IMR-90 (cell line): ENCODE measurements at places on chromosomes 2 and 18.

DNA sequence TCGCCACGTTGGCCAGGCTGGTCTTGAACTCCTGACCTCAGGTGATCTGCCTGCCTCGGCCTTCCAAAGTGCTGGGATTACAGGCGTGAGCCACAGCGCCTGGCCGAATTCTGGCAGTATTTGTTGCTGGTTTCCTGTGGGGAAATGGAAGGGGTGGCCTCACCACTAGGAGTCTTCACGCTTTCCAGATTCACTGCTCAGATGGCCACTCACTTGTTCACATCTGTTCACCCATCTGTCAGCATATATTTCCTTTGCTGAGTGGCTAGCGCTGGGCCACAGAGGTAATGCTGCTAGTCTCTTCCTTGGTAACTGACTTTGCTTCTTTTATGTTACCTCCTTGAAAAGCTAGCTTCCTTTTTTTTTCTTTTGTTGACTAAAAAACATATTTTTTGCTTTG lies 27.2 kb downstream of the TMEM177 start:
- H3K4me3 ChIP-seq: no peak overlapping the region
- H3K36me3 ChIP-seq: no peaks in the 10 kb centered on the region
- peaks cover 3% of the 10 kb centered on the region; the same call in 1 of the 2 replicates for H3K27me3 ChIP-seq
- DNase-seq: no peak
- no peak overlapping the region for H3K27ac ChIP-seq
- H3K4me1 ChIP-seq: no peaks in the 10 kb centered on the region

DNA sequence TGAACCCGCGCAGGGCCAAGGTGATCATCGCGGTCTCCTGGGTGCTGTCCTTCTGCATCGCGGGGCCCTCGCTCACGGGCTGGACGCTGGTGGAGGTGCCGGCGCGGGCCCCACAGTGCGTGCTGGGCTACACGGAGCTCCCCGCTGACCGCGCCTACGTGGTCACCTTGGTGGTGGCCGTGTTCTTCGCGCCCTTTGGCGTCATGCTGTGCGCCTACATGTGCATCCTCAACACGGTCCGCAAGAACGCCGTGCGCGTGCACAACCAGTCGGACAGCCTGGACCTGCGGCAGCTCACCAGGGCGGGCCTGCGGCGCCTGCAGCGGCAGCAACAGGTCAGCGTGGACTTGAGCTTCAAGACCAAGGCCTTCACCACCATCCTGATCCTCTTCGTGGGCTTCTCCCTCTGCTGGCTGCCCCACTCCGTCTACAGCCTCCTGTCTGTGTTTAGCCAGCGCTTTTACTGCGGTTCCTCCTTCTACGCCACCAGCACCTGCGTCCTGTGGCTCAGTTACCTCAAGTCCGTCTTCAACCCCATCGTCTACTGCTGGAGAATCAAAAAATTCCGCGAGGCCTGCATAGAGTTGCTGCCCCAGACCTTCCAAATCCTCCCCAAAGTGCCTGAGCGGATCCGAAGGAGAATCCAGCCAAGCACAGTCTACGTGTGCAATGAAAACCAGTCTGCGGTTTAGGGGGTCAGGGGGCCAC lies 897 bp downstream of the GPR45 start:
- peaks cover 7% of the 10 kb centered on the region for H3K27me3 ChIP-seq
- H3K4me1 ChIP-seq: 0 out of 2 replicates have a peak, but pooled peaks cover 1% of the 10 kb centered on the region
- H3K27ac ChIP-seq: no peak overlapping the region
- no peak for DNase-seq
- H3K4me3 ChIP-seq: no peak overlapping the region

- H3K27ac ChIP-seq: no peak within 1 kb of the TSS
- H3K4me3 ChIP-seq: no peak within 1 kb of the TSS
- no peak for DNase-seq
- H3K4me1 ChIP-seq: 0 out of 2 replicates have a peak, but pooled peaks cover 2% of the 10 kb centered on the region
- H3K27me3 ChIP-seq: no peaks in the 10 kb centered on the region
Measured at GRCh38 chr2:31414601-31415241, at the start of gene XDH. TSS of gene XDH (minus strand) at chr2:31414742. CDS start at chr2:31414666, 76 bp downstream.

GRCh38 chr2:233845301-233846060 lies 8.9 kb downstream of the HJURP start:
- no peaks in the 10 kb centered on the region for H3K27me3 ChIP-seq
- peaks cover 29% of the 10 kb centered on the region for H3K36me3 ChIP-seq
- H3K4me1 ChIP-seq: no peaks in the 10 kb centered on the region
- no peak for DNase-seq

DNA sequence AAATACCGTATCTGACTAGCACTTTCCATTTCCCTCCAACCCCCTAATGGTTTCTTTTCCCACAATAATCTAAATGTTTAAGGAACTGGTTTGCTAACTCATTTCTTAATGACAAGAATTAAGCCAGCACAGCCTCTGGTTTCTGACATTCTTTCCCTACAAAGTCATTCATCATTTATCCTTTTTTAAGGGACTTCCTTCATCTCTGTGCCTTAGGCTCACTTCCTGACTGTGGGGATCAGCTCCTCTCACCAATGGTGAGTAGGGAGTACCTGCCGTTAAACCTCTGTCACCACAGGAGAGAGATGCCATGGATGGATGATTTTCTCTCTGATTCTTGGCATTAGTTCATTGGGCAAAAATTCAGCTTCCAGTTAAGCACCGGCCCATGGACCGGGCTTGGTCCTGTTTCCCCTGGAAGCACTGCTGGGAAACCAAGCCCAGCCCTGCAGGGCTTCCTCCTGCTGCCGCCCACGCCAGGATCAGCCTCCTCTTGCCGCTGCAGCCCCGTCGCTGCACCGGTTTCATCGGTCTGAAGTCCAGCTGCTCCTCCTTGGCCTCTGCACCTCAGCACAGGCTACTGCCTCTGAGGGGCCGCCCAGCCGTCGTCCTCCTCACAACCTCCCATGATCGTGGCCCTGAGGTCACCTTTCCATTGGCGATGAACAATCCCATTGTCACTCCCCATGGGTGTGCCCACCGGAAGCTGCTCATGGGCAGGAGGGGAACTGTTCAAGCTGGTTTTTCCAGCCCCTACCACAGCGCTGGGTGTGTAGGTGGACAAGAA lies 64.0 kb upstream of the ZNF516 start:
- H3K36me3 ChIP-seq: no peaks in the 10 kb centered on the region
- no peaks in the 10 kb centered on the region for H3K27me3 ChIP-seq
- peak overlapping the region; percentile 22 for H3K27ac ChIP-seq
- peaks cover 14% of the 10 kb centered on the region for H3K4me1 ChIP-seq
- peak; percentile 41 for DNase-seq

DNA sequence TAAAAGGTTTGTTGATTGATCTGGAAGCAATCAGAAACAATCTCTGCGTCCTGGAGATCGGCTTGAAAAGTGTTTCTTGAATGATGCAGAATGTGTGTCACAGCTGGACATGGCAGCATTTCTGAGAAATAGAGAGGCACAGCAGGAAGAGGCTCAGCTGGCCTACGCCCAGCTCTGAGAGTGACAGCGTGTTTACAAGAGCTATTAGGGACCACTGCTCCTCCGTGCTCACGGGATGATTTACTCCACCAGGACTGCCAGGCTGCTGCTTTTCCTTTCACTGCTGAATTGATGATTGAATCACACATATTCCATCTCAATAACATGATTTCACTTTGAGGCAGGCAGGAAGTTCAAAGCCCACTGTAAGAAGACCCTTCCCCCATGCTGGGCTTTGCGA lies 62.8 kb downstream of the GALNT14 start:
- no peaks in the 10 kb centered on the region for H3K4me1 ChIP-seq
- H3K4me3 ChIP-seq: no peak overlapping the region
- H3K27ac ChIP-seq: no peak overlapping the region
- no peaks in the 10 kb centered on the region for H3K36me3 ChIP-seq

GRCh38 chr2:121969166-121969565 lies 213.7 kb downstream of the TSN start:
- H3K36me3 ChIP-seq: no peaks in the 10 kb centered on the region
- no peak for DNase-seq
- no peaks in the 10 kb centered on the region for H3K4me1 ChIP-seq
- no peaks in the 10 kb centered on the region; the same call in 1 of the 2 replicates for H3K27me3 ChIP-seq

DNA sequence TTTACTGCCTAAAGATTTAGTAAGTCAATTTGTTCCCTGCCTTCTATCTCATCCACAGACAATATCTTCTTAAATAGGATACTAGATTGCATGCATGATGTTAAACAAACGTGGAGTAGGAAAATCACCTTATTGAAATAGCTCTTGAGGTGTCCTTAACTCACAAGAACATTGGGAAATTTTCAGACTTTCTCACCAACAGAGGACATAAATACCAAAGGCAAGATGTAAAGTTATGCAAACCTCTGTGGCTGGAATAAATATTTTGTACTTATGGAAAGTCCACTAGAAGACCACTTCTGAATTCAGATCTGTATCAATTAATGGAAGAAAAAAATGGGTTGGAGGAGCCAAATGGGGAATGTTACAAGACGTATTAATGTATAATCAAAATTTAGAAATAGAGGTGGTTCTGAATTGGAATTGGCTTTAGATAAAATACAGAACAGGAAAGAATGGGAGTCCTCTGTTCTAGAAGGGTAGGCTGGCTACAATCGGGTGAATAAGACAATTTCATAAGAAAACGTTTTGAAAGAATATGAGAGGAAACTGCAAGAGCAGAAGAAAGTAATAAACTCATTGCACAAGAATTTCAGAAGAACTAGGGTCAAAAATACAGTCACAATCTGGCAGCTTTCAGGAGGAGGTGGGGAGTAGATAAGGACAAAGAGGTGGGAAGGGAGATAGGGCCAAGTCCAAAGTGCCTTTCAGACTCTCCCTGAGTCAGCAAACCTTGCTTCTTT lies 69.3 kb upstream of the FN1 start:
- H3K36me3 ChIP-seq: no peaks in the 10 kb centered on the region
- no peaks in the 10 kb centered on the region for H3K27me3 ChIP-seq
- no peak overlapping the region for H3K4me3 ChIP-seq
- peaks cover 10% of the 10 kb centered on the region for H3K4me1 ChIP-seq

DNA sequence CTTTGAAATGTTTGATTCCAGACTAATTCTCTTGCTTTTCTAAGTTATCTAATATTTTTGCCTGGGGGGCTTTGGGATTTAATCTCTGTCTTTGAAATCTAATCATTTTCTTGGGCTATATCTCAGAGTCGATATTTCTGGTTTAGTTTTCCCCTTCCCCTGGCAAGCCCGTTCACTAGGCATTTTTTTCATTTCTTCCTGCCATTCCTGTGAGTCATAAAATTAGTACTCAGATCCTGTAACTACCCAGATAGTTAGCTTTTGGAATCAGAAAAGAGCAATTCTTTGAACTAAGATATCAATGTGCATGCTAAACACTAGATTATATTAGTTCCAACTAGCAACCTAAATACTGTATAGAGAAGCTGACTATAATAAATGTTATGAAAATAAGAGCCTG lies 29.4 kb upstream of the RNF149 start:
- H3K27ac ChIP-seq: no peak overlapping the region
- no peak overlapping the region for H3K4me3 ChIP-seq
- no peaks in the 10 kb centered on the region for H3K27me3 ChIP-seq
- peak; percentile 43 for DNase-seq

DNA sequence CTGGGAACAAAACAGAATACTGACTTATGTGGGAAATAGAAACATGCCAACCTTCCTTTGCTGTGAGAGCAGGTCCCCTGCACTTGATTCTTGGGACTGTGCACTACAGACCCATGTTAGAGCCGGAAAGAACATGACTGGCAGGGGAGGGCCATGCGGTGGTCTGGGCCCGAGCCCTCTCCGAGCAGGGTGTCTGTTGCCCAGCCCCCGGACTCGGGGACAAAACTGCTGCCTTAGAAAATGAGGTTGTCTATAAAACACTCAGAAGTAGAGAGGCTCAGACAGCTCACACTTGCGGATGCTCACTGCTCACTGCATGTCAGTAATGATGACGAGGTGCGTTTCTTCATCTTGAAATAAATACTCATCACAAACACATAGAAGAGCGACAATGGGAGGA lies 270.7 kb upstream of the HDAC4 start:
- H3K27ac ChIP-seq: no peak overlapping the region
- no peak overlapping the region for H3K4me3 ChIP-seq
- no peak for DNase-seq
- no peaks in the 10 kb centered on the region for H3K27me3 ChIP-seq
- H3K36me3 ChIP-seq: no peaks in the 10 kb centered on the region

DNA sequence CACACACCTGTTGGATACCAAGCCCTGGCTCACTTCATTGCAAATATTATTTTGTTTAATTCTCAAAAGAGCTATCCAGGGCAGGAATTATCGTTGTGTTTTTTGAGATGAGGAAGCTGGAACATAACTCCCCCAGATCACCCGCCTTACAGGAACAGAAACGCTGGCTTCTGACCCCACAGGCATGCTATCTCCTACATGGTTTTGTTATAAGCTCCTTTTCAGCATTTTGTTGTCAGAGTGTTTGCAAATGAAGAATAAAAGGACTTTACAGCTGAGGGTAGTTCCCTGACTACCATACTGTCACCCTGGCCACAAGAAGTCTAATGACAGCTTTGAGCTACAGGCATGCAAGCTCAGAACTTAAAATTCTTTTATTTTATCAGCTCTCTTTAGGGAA lies 62.0 kb upstream of the MRPS9 start:
- H3K4me3 ChIP-seq: no peak overlapping the region
- H3K27me3 ChIP-seq: no peaks in the 10 kb centered on the region
- no peaks in the 10 kb centered on the region for H3K36me3 ChIP-seq
- no peak overlapping the region for H3K27ac ChIP-seq
- H3K4me1 ChIP-seq: no peaks in the 10 kb centered on the region

GRCh38 chr2:85844486-85844885 lies 44.3 kb downstream of the ST3GAL5 start:
- peaks cover 4% of the 10 kb centered on the region for H3K4me1 ChIP-seq
- DNase-seq: peak; percentile 63
- H3K4me3 ChIP-seq: no peak overlapping the region
- no peaks in the 10 kb centered on the region for H3K27me3 ChIP-seq
- H3K36me3 ChIP-seq: peaks cover 8% of the 10 kb centered on the region
- no peak overlapping the region for H3K27ac ChIP-seq

- H3K36me3 ChIP-seq: no peaks in the 10 kb centered on the region
- H3K4me3 ChIP-seq: no peak overlapping the region
- peaks cover 92% of the 10 kb centered on the region for H3K27me3 ChIP-seq
- H3K27ac ChIP-seq: no peak overlapping the region
- no peaks in the 10 kb centered on the region for H3K4me1 ChIP-seq
Measured at GRCh38 chr18:57437766-57438671, 2.8 kb downstream of the ONECUT2 start.

DNA sequence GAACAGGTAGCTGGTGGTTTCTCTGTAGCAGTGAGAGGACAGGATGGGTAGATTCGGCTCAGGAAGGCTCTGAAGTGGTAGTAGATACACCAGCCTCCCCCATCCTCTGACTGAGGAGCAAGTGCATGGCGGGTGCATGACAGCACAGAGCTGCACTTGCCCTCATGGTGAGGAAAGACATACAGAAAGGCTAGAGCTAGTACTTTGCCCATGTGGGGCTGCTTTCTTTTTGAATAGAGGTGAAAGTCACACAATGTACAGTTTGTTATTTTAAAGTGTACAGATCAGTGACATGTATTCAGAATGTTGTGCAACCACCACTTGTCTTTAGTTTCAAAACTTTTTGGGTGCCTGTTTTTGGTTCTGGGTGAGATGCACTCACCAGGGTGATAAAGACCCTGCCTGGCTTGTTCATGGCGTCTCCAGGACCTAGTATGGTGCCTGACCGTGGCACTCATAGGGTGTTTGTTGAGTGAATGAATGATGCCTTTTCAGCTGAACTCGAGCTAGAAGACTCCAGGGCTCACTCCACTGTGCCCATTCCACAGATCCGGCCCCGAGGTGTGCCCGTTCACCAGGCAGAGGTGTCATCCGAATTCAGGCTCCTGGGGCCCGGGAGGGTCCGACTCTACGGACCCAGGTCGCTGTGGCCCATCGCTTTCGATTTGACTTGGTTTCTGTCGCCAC lies 421 bp upstream of the VAMP5 start:
- no peak for DNase-seq
- H3K4me3 ChIP-seq: peak overlapping the region; percentile 50
- H3K27me3 ChIP-seq: no peaks in the 10 kb centered on the region
- peak overlapping the region; percentile 72 for H3K27ac ChIP-seq
- H3K36me3 ChIP-seq: no peaks in the 10 kb centered on the region
- H3K4me1 ChIP-seq: peaks cover 28% of the 10 kb centered on the region
